ENCODE measurements at places on chromosomes 7 and 10.

- DNase-seq, result peak; percentile 4
These were observed 69.4 kb downstream of the CCSER2 start for GRCh38 chr10:84397735-84398144.

GRCh38 chr10:56359837-56360236 is 1.2 kb downstream of the ZWINT start:
- no peak for DNase-seq

GRCh38 chr7:32204361-32205018 is 134.3 kb upstream of the PDE1C start:
- no peak for DNase-seq

- no peak for DNase-seq
These were observed 99.9 kb upstream of the IL6 start for GRCh38 chr7:22627136-22627535.

DNA sequence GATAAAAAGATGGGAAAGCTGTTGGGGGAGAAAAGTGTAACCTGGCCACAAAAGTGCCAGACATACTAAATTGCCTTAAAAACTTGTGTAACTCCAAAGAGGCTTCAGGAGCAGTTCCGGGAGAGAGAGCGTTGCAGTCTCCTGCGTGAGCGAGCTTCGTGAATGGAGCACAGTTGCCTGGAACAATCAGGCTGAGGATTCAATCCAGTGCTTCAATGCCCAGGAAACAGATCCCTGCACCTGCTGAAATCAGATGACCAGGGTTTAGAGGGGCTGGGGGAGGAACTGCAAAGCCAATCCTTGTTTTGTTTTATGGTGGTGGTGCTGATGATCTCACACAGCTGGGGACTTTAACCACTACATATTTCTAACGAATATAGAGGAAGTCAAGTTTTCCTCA is 398.3 kb downstream of the DPP6 start:
- no peak for DNase-seq

GRCh38 chr10:21493784-21494183 is 31.7 kb downstream of the SKIDA1 start:
- DNase-seq, result no peak

DNA sequence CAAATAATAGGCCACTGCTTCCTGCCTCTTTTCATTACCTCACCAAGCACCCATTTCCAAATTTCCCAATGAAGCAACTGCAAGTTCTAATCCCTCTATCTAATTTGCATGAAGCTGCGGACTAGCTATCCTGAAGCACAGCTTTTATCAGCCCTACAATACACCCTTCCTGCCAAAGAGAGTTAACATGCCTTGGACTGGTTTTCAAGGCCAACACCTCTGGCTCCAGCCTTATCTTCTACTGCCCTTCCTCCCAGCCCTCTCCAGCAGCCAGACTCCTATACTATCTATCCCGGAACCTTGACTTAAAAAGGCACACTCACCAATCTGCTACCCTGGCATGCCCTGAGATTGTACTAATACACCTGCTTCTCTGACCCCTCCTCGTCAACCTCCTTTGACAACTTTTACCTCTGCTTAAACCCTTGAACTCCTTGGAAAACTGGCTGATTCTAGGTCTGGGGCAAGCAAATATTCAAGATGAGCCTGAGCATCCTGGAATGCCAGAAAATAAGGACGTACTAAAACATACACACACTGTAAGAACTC is 73.4 kb downstream of the SGMS1 start:
- no peak for DNase-seq

DNA sequence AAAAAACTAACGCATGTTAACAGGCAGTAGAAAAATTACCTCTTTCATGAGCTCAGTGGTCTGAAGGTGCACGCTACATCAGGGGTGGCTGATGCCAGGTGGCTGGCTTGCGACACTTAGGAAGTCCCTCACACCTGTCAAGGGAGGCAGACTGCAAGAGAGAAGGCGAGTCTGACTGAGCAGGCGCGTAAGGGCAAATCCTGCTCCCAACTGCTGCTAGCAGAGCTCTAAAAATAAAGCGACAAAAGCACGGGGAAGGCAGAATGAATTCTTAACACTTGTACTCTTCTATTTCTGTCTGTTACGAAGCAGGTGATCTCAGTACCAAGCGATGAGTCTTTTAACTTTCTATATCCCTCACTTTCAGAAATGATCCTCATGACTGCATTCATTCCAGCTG is 33.1 kb downstream of the CACNA2D1 start:
- no peak for DNase-seq

- DNase-seq, result no peak
These were observed 104.5 kb downstream of the SH3PXD2A start for GRCh38 chr10:103750836-103751235.

Measured in NCI-H2227 treated with DMSO at 0.1 percent for 48 hours (cell line).